ENCODE measurements at places on chromosomes 2 and 18.

DNA sequence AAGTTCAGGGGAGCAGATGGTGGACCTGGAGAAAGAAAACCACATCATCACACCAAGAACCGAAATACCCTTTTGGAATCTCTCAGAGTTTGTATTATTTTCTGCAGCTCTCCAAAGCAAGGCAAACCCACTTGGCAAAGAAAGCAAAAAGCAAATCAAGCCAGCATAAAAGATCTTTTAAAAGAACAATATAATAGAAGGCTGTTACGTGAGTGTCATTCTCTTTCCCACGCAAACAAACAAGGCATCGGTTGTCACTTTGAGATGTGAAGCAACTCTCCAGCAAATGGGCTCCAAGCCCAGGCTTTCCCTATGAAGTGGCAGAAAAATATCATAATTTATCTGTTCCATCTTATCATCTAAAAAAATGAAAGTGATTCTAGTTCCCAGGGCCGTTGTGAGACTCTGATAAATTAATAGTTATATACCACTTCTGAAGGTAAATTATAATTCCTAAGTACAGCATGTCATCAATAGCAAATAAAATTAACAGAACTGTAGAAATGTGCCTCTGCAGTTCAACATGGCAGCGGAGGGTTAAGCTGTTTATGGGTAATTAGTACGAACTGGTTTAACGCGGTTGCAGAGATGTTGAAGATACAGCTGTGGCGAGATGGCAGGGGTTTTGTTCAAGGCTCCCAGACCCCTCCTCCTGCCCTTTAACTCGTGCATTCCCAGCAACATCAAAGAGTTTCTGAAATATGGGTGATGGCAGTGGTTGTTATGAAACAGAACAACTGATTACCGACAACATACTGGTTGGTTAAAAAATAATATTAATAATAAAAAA, 89.2 kb downstream of the EPHA4 start:
- DNase-seq = no peak

GRCh38 chr18:10838553-10838952, 310.8 kb downstream of the PIEZO2 start:
- no peak for DNase-seq

GRCh38 chr2:227222292-227222691, 57.9 kb downstream of the COL4A3 start:
- no peak for DNase-seq

DNA sequence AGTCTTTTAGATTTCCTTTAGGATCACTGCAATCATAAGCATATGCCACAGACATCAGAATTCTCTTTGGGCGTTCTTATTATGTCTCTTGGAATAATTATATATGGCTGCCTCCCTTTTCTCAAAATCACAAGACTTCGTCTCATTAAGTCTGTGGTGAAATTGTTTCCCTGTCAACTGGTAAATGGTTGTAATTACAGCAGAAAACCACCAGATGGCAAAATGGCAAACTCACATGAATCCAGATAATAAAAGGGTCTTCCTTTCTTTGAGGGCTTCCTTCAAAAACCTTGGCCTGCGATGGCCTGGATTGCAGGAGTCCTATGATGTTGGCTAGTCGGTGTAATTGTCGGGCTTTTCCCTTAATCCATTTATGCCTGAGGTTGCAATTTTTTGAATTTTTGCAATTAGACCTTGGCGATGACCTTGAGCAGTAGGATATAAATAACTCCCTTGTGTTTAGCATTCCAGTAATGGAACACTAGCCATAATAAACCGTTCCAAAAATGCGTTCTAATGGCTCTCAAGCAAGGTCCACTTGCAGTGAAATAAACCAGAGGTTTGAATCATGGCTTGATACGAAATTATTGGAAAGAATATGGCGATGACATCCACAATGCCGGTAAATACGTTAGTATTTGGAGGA, 656.4 kb downstream of the MBD2 start:
- DNase-seq = peak; percentile 38

Data from NCI-H146 (cell line).